GM23248 (cell line): ENCODE measurements at places on chromosomes 5 and 9.
A peak's percentile ranks its signal among the peaks of the same experiment; 100 is the strongest.

DNA sequence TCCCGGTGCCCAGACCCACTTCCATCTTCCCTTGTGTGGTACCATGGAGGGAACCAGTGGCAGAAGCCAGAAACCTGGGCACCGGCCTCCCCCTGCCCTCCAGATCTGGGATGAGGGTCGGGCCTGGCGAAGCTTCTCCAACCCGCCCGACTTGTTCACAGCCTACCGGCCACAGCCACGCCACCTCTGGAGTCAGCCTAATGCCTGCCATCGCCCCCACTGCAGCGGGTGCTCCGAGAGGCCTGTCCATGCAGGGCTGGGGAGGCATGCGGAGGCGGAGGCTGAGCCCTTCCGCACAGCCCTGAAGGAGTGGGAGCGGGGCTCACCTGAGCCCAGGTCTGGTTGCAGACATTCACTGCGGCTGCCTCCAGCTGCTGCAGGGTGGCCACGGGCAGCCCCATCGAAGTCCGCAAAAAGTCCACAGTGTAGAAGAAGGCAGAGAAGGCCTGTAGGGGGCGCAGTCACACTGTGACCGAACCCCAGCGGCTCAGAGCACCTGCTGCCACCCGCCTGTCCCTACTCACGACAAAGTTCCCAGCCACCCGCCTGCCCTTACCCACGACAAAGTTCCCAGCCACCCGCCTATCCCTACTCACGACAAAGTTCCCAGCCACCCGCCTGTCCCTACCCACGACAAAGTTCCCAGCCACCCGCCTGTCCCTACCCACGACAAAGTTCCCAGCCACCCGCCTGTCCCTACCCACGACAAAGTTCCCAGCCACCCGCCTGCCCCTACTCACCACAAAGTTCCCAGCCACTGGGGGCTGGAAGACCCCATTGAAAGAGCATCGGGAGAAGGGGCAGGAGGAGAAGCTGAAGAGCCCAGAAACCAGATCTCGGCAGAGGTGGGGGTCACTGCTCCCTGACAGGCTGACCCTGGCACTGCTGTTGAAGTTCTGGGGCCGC, 3.8 kb upstream of the NPDC1 start:
- DNase-seq, result peak; percentile 73

GRCh38 chr9:129694243-129694646, 28.8 kb downstream of the PRRX2 start:
- peak; percentile 74 for DNase-seq

DNA sequence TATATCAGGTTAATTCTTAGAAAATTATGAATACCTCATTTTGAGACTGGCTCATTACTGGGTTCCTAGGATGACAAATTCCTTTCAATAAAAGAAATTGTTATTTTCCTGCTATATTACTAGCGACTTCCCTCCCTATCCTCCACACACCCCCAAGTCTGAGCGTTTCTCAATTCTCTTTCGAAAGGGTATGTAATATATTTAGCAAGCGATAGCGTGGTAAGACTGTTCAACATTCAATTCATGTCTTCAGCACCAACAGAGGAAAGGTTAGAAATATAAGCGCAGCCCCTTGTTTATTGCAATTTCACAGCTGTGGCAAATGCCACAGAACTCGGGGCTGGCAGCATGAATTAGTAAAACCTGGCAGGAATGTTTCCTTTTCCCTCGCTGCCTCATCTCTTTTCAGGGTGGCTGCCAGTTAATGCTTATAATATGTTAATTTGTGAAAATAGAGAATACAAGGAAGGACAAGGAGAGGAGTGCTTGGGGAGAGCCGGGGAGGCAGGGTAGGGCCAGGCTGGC, 152.7 kb upstream of the TBCA start:
- DNase-seq, result no peak

DNA sequence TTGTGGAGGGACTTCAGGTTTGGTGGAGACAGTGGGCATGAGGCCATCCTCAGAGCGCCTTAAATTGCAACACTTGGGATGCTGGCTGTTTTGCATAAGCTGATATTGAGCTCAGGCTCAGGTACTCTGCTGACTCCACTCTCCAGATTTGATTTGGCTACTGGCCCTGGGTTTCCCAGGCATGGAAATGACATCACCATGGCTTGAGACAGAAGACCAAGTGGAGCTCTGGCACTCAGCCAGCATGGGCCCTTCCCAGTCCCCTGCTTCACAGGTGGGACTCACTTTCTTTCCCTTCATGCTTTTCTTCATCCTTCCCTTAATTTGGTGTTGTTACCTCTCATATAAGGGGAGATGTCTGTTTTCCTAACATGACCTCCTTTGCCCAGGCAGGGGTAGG, 72.0 kb upstream of the IL12B start:
- no peak for DNase-seq

DNA sequence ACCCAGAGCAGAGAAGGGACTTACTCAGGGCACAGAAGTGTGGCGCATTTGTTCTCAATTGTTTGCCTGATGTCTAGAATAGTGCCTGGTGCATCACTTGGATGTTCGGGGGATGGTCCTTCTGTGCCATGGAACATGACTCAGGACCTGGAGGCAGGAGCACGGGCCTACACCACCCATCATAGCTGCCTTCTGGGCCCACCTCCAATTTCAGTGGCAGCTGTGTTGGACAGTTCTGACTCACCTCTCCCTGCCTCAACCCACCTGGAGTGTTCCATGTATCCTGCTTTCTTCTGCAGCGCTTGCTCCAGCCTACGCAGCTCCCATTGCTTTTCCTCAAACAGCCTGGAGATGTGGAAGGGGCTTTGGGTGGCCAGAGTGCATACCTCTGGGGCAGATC, 12.5 kb upstream of the CXCL14 start:
- no peak for DNase-seq

GRCh38 chr5:141349917-141350619, at the start of gene PCDHGB1:
PCDHGB1 (plus strand) TSS chr5:141350099; CDS start chr5:141350261, 162 bp downstream.
- DNase-seq, result peak; percentile 62

GRCh38 chr9:8168916-8169438, 369.4 kb upstream of the DMAC1 start:
- no peak for DNase-seq

- peak; percentile 5 for DNase-seq
Measured at GRCh38 chr5:138668451-138669380, 84.5 kb upstream of the CTNNA1 start.

DNA sequence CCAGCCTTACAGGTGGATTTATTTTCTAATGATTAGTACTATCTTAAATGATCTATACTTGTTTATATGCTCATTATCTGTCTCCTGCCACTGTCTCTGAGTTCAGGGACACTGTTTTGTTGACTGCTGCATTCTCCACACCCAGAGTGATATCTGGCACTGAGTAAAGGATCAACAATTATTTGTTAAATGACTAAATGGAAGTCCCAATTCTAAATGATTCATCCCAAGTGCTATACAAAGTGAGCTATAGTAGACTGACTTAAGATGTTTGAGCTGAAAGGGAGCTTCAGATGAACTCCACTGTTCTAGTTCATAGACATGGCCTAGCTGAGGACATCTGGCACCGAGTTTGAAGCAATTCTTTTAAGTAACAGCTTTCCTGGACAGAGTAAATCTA, 40.5 kb downstream of the ITGA2 start:
- no peak for DNase-seq

DNA sequence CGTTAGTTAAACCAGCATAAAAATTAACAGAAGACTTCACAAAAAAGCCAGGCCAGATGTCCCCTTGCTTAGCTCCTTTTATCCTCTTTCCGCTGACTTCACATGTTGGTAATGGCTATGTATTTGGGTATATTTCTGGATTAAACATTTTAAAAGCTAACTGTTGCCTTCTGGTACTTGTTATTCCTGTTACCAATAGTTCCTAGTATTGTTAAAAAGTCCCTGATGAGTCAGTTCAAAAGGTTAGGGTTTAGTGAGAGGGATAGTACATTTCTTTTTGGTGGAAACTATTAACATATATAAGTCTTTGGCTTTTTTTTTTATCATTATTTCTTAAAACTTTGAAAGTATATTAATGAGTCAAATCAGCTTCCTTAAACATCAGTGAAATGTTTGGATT, 103.2 kb upstream of the ELL2 start:
- peak; percentile 41 for DNase-seq

DNA sequence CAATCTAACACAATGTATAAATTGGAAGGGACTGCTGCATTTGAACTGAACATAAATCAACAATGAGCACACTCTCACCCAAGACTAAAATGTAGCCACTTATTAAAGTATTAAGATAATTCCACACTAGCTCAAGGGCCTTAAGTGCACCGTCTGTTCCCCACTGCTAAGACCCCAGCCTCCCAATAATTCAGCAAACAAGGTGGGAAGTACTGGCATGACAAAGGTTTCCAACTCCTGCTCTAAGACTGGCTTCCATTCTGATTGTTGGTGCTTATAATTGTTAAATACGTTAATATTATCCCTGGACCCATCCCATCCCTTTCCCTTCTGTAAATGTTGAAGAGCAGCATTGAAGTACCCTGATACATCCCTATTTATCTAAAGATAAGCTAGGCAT, 636.7 kb downstream of the NR2F1-AS1 start:
- no peak for DNase-seq

- DNase-seq, result no peak
Measured at GRCh38 chr5:73424556-73424977, 24.0 kb downstream of the FOXD1 start.

DNA sequence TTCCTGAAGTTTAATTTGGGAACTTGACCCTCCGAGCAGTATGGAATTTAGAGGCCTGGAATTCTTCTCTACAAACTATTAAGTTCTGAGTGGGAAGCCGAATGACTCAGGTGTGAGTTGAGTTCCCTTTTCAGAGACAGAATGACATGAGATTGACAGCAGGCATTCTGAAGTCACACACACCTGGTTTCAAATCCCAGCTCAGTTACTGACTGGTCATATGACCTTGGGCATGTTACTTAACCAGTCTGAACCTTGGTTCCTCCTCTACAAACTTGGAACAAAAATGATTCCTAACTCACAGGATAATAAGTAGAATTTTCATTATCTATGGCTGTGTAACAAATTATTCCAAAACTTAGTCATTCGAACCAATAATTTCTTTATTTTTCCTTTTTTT, 45.5 kb upstream of the GPBP1 start:
- DNase-seq, result no peak

DNA sequence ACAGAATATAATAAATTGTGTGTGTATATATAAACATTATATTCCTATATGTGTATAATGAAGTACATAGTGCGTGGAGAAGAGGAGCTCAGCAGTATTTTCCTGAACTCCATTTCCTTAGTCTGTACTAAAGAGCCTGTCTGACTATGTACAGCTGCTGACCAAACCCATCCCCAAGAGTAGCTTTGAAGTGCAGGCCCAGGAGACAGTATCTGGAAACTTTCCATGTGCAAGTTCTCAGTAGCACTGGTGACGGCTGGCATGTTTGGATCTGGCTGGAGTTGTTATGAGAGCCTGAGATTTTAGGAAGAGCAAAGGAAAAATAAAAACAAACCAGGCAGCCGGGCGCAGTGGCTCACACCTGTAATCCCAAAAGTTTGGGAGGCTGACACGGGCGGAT, 244.2 kb downstream of the RFK start:
- DNase-seq, result no peak

- peak; percentile 12 for DNase-seq
Measured at GRCh38 chr5:158381614-158382160, 522.7 kb upstream of the CLINT1 start.

DNA sequence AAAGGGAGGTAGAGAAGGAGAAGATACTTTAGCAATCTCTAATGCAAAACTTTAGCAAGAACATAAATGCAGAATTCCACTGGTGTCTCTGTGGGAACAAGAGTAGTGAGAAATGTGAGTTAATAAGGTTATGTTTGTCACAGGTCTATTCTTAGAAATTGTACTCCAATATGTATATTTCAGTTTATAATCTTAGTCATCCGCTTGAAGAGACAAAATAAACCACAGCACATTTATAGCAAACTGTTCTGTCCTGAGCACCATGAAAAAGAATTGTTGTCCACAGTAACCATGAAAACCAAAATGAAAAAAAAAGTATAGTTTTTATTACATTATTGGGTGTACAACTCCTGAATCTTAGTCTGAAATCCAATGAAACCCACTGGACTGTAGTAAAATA, 93.6 kb upstream of the TSLP start:
- DNase-seq, result no peak

GRCh38 chr5:154526231-154527226, 48.5 kb upstream of the HAND1 start:
- DNase-seq, result no peak

GRCh38 chr9:128887914-128888350, 6.0 kb downstream of the LRRC8A start:
- DNase-seq, result no peak

DNA sequence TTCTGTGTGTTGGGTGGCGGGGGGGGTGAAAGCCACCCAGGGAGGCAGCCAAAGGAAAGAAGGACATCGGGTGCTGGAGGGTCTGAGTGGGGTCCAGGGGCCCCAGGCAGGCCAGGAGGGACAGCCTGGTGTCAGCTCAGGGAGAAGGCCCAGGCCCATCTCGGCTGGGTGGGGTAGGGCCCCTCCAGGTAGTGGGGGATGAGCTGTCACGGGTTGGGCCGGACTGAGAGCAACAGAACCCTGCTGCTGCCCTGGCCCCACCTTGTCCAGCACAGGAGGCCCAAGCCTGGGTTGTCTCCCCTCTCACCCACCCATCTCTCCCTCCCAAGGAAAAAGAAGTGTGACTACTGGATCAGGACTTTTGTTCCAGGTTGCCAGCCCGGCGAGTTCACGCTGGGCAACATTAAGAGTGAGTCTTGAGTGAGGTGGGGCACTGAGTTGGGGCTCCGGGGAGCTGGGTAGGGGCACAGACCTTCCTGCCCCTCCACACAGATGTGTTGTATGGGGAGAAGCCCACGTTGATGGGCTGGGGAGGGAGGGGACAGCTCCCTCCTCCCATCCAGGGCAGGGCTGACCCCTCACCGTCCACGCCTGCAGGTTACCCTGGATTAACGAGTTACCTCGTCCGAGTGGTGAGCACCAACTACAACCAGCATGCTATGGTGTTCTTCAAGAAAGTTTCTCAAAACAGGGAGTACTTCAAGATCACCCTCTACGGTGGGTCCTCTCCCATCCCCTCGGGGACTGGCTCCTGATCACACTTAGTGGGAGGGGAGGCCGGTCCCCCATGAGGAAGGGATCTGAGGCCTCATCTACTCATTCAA, 2.3 kb downstream of the LCN2 start:
- DNase-seq, result no peak

DNA sequence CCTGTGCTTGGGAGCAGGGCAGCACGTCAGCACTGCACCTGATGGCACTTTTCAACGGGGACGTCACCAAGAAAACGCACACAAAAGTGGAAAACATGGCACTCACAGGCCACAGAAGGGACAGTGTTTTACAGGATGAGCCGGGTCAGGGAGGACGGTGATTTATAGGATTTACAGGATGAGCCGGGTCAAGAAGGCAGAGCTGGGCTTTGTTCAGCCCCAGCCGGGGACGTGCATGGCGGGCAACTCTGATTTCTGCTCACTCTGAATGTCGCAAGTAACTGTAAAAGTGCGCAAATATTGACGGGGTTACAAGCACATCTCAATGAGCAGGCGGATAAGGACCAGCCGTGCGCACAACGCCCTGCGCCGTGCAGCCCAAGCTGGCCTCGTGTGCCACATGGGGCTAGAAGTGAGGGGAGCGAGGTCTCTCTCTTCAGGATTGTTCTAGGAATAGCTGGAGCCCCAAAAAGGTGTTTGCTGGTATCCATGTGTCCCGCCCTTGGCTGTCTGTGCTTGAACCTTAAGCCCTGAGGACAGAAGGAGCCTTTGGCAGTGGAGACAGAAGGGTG, 16.4 kb downstream of the SLC6A18 start:
- DNase-seq, result no peak
